Left lung (tissue), 14 donors: ENCODE measurements at places on chromosomes 3 and 15. TPM values are rescaled to one million over a fixed set of nuclear protein-coding genes. Genes with fewer than 3 reads are reported as not detected.
A peak's percentile ranks its signal among the peaks of the same experiment; 100 is the strongest.

Gene KCNAB1
- 1.6 TPM for polyA plus RNA-seq

Gene SLC28A1
- not detected for polyA plus RNA-seq

Gene FETUB
- not detected for polyA plus RNA-seq

DNA sequence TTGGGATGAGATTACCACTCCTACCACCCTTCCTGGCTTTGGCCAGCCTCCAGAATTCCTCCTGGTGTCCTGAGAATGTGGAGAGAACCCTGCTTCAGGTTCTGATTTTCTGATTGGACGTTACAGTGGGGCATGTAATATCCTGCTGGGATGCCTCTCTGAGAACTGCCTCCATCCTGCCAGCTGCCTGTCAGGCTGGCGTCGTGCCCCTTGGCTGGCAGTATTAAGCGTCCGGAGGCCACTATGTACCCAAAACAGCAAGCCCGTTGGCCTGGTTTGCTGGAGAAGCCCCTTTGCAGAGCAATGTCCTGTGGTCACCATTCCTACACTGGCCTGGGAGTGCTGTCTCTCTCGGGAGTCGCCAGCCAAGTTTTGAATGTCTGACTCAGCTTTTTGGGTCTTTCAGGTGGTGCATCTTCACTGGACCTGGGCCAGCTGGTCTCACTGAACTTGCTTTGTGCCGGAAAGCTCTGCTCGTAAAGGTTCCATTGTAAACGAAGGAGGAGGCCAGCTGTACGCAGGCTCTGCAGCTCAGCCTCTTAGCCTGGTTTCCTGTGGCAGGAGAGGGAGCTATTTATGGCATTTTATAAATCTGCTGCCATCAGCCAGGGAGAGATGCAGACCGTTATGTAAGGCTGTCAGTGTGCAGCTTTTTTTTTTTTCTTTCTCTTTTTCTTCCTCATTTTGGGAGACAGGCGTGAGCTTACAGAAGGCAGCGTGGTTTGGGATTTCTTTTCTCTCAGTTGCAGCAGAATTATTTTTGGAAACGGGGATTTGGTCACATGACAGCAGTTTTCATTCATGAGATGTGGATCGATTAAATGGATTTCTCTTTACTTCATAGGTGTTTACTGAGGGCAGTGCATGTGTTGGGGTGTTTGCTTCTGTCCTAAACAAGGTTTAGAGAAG lies 19.0 kb upstream of the TRAK1 start:
- peak; percentile 68 for DNase-seq

GRCh38 chr15:72961346-72961745 lies 90.9 kb upstream of the NEO1 start:
- no peak for DNase-seq

Gene CACNA2D2
- 16.4 TPM for polyA plus RNA-seq

- no peak for DNase-seq
Observed at GRCh38 chr15:100929641-100930042, 10.5 kb downstream of the LRRK1 start.

Gene DNAH1
- polyA plus RNA-seq, result 7.5 TPM

GRCh38 chr3:194756460-194756779 lies 70.7 kb downstream of the FAM43A start:
- DNase-seq, result no peak

Gene CAV3
- 0.38 TPM for polyA plus RNA-seq

GRCh38 chr3:100525753-100526612 lies 33.6 kb downstream of the TMEM45A start:
- DNase-seq, result peak; percentile 35

Gene RPL29
- 2,169 TPM for polyA plus RNA-seq

DNA sequence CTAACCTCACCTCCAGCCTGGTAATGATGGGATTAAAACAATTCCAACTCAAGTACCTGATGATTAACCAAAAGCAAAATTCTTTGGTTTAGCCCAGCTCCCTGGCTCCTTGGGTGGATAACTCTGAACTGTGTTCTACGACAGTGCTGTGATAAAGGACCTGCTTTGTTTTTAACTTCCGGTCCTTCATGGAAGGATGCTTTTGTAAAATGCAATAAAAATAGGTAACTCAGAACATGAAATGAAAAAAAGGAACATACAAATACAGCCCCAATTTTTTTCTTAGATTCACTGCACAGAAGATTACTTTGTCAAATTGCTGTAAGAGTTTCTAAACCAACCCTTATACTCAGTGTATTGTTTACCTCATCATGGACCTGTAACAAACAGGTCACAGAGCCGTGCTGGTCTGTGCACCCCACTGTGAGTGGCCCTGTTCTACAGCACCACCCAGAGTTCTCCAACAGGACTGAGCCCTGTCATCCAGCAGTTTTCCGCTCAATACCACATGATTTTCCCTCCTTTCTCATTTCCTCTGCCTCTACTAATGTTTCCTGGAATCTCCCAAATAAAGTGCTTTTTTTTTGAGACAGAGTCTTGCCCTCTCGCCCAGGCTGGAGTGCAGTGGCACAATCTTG lies 4.9 kb upstream of the PCYT1A start:
- no peak for DNase-seq
